ENCODE measurements at places on chromosomes 3 and 15. TPM values are rescaled to one million over a fixed set of nuclear protein-coding genes. Genes with fewer than 3 reads are reported as not detected.

EXD1 gene
- not detected for polyA plus RNA-seq

GOLGA6D gene
- polyA plus RNA-seq = not detected

PARP3 gene
- 35.0 TPM for polyA plus RNA-seq

PROS1 gene
- polyA plus RNA-seq = 40.5 TPM

CRYBG3 gene
- polyA plus RNA-seq = 1.5 TPM

MYRIP gene
- polyA plus RNA-seq = 0.63 TPM

ADAMTS9 gene
- 7.0 TPM for polyA plus RNA-seq

INSYN1 gene
- 3.4 TPM for polyA plus RNA-seq

All from aorta (tissue), 5 donors.